ENCODE measurements at places on chromosomes 7 and 10. TPM values are rescaled to one million over a fixed set of nuclear protein-coding genes. Genes with fewer than 3 reads are reported as not detected.

Gene AKR1E2
- not detected for total RNA-seq

DNA sequence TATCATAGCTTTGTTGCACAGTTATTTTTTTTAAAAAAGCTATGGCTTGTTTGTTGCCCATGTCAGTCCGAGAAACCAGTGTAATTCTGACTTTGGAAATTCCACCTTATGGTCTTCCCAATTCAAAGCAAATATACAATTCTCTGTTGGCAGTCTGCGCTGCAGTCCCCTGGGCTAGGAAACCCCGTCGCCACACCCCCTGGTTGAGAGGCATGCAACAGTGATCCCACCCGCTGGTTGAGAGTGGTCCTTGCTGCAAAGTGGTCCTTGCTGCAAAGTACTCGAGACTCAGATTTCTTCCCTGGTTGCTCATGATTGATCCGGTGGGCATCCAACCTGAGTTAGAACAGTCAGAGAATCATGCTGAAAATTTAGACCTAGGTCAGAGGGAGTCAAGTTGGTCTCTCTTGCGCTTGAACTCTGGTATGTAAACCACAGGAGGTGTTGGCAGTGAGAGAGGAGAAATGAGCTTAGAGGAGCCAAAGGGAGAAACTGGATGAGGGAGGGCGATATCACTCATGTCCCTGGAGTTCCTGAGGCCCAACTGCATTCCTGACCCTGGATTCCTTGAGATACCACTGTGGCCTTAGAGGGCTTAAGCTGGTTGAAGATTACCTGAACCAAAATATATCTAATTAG, 45.0 kb upstream of the STK17A start:
- H3K27ac ChIP-seq, result no peak overlapping the region
- H3K4me1 ChIP-seq, result no peaks in the 10 kb centered on the region
- H3K36me3 ChIP-seq, result no peaks in the 10 kb centered on the region
- H3K4me3 ChIP-seq, result no peak overlapping the region
- DNase-seq, result no peak

Gene LRIT1
- not detected for total RNA-seq

DNA sequence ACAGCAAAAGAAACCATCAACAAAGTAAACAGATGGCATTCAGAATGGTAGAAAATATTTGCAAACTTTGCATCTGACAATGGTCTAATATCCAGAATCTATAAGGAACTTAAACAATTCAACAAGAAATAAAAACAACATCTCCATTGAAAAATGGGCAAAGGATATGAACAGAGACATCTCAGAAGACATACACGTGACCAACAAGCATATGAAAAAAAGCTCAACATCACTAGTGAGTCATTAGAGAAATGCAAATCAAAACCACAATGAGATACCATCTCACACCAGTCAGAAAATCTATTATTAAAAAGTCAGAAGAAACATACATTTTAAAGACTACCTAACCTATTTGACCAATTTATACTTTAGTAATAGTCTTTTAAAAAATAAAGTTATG, 571.3 kb upstream of the NRG3 start:
- no peak overlapping the region for H3K27ac ChIP-seq
- H3K4me3 ChIP-seq, result no peak overlapping the region
- no peaks in the 10 kb centered on the region for H3K36me3 ChIP-seq
- H3K4me1 ChIP-seq, result no peaks in the 10 kb centered on the region

GRCh38 chr10:127833804-127834203, 58.9 kb downstream of the CLRN3 start:
- H3K36me3 ChIP-seq, result no peaks in the 10 kb centered on the region
- no peak overlapping the region for H3K4me3 ChIP-seq
- H3K27ac ChIP-seq, result no peak overlapping the region
- no peak for DNase-seq

Gene SEMA3E
- not detected for total RNA-seq

Gene ATP6V0A4
- total RNA-seq, result not detected

Gene SLC13A1
- total RNA-seq, result 0.10 TPM

Gene OR9A2
- not detected for total RNA-seq

DNA sequence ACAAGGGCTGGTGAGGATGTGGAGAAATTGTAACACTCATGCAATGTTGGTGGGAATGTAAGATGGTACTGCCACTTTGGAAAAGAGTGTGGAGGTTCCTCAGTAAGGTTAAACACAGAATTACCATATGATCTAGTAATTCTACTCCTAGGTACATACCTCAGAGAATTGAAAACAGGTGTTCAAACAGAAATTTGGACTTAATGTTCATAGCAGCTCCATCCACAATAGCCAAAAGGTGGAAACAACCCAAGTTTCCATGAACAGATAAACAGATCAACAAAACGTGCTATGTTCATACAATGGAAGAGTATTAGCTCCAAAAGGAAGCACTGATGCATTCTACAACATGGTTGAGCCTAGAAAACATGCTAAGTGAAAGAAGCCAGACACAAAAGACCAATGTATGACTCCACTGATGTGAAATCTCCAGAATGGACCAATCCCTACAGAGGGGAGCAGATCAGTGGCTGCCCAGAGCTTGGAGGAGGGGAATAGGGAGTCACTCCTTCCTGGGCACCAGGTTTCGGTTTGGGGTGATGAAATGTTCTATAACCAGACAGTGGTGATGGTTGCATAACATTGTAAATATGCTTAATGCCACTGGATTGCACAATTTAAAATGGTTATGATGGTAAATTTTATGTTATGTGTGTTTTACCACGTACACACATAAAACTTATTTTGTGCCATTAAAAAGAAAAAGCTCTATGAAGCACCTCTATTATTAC, 5.7 kb upstream of the WDR86 start:
- H3K27me3 ChIP-seq, result peaks cover 32% of the 10 kb centered on the region
- no peak overlapping the region for H3K4me3 ChIP-seq

DNA sequence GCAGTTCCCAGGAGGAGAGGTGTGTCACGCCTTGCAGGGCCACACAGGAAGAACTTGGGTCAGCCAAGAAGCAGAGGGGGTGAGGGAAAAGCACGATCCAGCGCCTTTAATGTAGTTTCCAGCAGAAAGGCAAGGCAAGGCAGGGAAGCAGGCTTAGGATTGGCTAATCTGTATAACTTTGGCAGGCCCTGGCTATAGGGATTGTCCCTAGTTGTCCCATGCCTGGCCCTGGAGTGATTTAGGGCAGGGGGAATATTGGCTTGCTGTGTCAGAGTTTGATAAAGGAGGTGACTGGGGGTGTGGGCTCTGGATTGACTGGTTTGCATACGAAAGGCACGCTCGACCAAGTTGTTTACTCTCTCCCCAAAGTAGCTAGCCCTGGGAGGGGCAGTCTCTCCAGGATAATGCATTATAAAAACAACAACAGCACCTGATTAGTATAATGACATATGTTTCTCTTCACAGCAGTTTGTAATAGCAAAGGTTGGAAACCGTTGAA, 44.5 kb downstream of the RBM28 start:
- no peaks in the 10 kb centered on the region for H3K4me1 ChIP-seq
- H3K36me3 ChIP-seq, result peaks cover 7% of the 10 kb centered on the region
- H3K4me3 ChIP-seq, result no peak overlapping the region
- no peaks in the 10 kb centered on the region for H3K27me3 ChIP-seq

GRCh38 chr7:35249537-35249907, 4.4 kb downstream of the TBX20 start:
- H3K4me3 ChIP-seq, result no peak overlapping the region
- H3K27me3 ChIP-seq, result peaks cover 51% of the 10 kb centered on the region
- H3K4me1 ChIP-seq, result peaks cover 14% of the 10 kb centered on the region
- H3K36me3 ChIP-seq, result no peaks in the 10 kb centered on the region

- no peaks in the 10 kb centered on the region for H3K27me3 ChIP-seq
- no peaks in the 10 kb centered on the region for H3K36me3 ChIP-seq
- no peak for DNase-seq
Measured at GRCh38 chr10:60494774-60495173, 105.1 kb upstream of the ANK3 start.

DNA sequence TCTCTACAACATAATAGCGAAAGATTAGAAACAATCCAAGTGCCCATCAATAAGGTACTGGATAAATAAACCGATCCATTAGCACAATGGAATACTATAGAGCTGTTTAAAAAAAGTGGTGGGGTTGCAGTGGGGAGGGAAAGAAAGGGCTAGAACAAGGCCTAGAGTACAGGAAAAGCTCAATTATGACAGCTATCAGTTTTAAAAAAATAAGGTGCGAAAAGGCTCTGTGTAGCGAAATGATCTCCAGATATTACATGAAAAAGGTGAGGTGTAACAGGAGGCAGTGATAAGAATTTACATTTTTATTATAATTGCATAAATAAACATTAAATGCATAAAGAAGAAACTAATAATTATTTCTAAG, 30.8 kb downstream of the CYTH3 start:
- H3K36me3 ChIP-seq, result no peaks in the 10 kb centered on the region
- no peak for DNase-seq
- H3K27me3 ChIP-seq, result no peaks in the 10 kb centered on the region
- no peak overlapping the region for H3K27ac ChIP-seq
- H3K4me3 ChIP-seq, result no peak overlapping the region

DNA sequence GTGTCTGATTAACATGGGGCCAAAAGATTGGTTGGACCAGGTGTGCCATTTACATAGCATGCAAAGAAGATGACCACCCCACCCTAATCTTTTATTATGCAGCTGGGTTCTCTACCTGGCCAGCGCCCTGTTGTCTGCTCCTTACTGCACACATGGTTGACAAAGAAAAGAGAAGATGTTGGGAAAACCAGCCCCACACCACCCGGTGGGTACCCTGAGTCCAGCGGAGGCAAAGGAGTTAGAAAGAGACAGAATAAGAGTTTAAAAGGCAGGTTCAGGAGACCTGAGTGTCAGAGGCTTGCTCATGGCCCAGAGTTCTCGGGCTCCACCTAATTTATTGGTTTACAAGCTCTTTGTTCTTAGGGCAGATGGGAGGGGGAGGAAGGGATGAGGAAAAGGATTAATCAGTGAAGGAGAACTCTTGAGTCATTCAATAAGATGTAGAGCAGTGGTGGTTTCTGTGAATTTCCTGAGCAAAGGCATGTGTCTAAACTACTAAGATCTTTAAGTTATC, 24.1 kb upstream of the ABCA13 start:
- H3K27ac ChIP-seq, result no peak overlapping the region
- H3K4me3 ChIP-seq, result no peak overlapping the region
- H3K27me3 ChIP-seq, result no peaks in the 10 kb centered on the region

DNA sequence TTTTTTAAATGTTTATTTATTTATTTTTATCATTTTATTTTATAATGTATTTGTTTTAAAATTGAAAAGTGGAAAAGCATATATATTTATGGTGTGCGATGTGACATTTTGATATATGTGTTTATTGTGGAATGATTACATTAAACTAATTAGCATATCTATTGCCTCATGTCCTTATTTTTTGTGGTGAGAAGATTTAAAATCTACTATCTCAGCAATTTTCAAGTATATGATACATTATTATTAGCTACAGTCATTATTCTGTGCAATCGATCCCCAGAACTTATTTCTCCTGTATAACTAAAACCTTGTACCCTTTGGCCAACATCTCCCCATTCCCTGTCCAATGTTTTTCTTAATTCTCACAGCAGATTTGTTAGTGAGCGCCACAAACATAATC, 115.6 kb upstream of the SHH start:
- no peak overlapping the region for H3K4me3 ChIP-seq
- no peaks in the 10 kb centered on the region for H3K4me1 ChIP-seq
- no peak for DNase-seq
- no peaks in the 10 kb centered on the region for H3K36me3 ChIP-seq
- no peak overlapping the region for H3K27ac ChIP-seq

GRCh38 chr10:6542999-6543430, 37.1 kb downstream of the PRKCQ start:
- no peaks in the 10 kb centered on the region for H3K27me3 ChIP-seq
- H3K27ac ChIP-seq, result no peak overlapping the region
- peaks cover 5% of the 10 kb centered on the region for H3K4me1 ChIP-seq
- DNase-seq, result no peak
- no peak overlapping the region for H3K4me3 ChIP-seq

Gene GPNMB
- 2.6 TPM for total RNA-seq

GRCh38 chr7:99372275-99373090, 2.0 kb upstream of the ARPC1B start:
- H3K27me3 ChIP-seq, result no peaks in the 10 kb centered on the region
- peaks cover 7% of the 10 kb centered on the region for H3K36me3 ChIP-seq
- no peak overlapping the region for H3K4me3 ChIP-seq
- peaks cover 26% of the 10 kb centered on the region for H3K4me1 ChIP-seq
- DNase-seq, result no peak
- H3K27ac ChIP-seq, result no peak overlapping the region

DNA sequence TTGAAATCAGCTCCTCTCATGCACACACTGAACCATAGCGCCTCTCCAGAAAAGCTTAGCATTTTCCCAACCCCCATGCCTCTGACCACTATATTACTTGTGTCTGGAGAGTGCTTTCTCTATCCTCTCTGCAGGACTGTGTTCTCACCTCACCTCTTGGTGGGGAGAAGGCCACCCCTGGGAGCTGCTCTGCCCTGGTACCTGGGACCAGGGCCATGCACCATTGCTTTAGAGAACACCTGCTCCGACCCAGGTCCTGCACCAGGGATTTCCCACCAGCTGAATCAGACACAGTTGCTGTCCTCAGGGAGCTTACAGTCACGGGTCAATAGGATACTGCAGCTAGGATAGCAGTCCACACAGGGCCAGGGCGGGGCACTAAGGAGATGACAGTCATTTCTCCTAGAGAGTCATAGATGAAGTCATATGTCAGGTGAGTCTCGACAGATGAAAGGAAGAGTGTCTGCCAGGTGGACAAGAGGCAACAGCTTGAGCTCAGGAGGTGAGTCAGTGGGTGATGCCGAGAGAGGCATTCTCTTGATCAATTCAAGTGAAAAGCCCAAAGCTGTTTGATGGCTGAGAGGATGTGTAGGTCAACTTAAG, 619 bp upstream of the LMTK2 start:
- no peaks in the 10 kb centered on the region for H3K36me3 ChIP-seq
- H3K4me3 ChIP-seq, result no peak overlapping the region
- peaks cover 24% of the 10 kb centered on the region for H3K27me3 ChIP-seq
- H3K4me1 ChIP-seq, result peaks cover 10% of the 10 kb centered on the region
- no peak for DNase-seq
- no peak overlapping the region for H3K27ac ChIP-seq

Gene VSTM4
- total RNA-seq, result not detected

DNA sequence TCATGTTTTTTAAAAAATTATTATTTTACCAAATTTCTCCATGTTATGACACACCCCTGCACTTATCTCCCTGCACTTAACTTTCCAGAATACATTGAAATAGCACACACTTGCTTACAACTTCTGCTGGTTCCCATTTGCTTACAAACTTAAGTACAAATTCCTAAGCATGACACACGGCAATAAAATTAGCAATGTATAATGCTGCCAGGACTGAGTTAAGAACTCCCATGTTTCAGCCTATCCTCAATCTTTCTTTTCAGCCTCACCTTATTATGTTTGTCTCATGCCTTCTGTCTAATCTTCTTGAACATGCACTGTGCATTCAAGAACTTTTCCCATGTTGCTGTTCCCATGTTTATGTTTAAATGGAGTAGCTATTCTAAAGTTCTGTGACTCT, 40.8 kb downstream of the PRPS1L1 start:
- no peak overlapping the region for H3K4me3 ChIP-seq
- DNase-seq, result no peak
- H3K27ac ChIP-seq, result no peak overlapping the region
- no peaks in the 10 kb centered on the region for H3K36me3 ChIP-seq
- H3K27me3 ChIP-seq, result no peaks in the 10 kb centered on the region

GRCh38 chr7:158959954-158960353, 103.6 kb downstream of the DYNC2I1 start:
- H3K36me3 ChIP-seq, result no peaks in the 10 kb centered on the region
- H3K4me1 ChIP-seq, result peaks cover 12% of the 10 kb centered on the region

GRCh38 chr10:112271982-112272381, 11.2 kb upstream of the TECTB start:
- DNase-seq, result no peak
- no peaks in the 10 kb centered on the region for H3K4me1 ChIP-seq
- H3K27me3 ChIP-seq, result no peaks in the 10 kb centered on the region
- H3K36me3 ChIP-seq, result no peaks in the 10 kb centered on the region
- no peak overlapping the region for H3K27ac ChIP-seq

Gene NUTM2B
- 0.80 TPM for total RNA-seq

Gene HOXA9
- not detected for total RNA-seq
